ENCODE measurements at places on chromosomes 16 and 17. TPM values are rescaled to one million over a fixed set of nuclear protein-coding genes. Genes with fewer than 3 reads are reported as not detected.

SPATA32 gene
- 0.22 TPM for total RNA-seq

DNA sequence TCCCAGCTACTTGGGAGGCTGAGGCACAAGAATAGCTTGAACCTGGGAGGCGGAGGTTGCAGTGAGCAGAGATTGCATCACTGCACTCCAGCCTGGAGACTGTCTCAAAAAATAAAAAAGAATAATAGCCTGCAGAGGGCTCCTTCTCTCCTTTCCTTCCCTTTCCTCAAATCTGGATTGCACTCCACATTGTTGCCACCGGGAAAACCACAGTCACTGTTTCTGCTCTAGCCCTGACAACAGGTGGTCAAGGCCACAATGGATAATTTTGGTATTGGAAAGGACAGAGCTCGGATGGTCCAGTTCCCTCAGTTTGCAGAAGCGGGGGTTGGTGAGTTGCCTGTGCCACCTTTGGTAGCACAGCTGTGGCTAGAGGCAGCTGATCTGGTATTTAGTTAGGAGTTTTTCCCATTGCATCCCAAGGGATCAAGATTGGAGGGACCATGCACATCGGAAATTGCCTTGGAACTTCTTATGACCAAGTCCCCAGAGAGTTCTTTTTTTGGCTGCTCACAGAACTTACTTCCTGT is 44.7 kb upstream of the PRSS54 start:
- no peak for DNase-seq

- DNase-seq = no peak
These were observed 310.3 kb upstream of the DYNLRB2 start for GRCh38 chr16:80230328-80231120.

TBX4 gene
- total RNA-seq = not detected

OR2C1 gene
- total RNA-seq = not detected

GPR179 gene
- 0.02 TPM for total RNA-seq
